ENCODE measurements at places on chromosomes 16 and 17.

- DNase-seq, result no peak
These were observed at the start of gene HOXB3 for GRCh38 chr17:48589831-48590606. Gene HOXB3 (minus strand): TSS chr17:48590241. CDS start chr17:48552474, 37,767 bp downstream.

- DNase-seq, result no peak
These were observed 755 bp downstream of the PIEZO1 start for GRCh38 chr16:88784074-88784855.

GRCh38 chr17:31251105-31251969 is 45.7 kb downstream of the OMG start:
- DNase-seq, result no peak

GRCh38 chr16:15950161-15950854 is 892 bp downstream of the ABCC1 start:
- DNase-seq, result no peak

GRCh38 chr16:57889960-57890751 is 80.8 kb downstream of the CNGB1 start:
- no peak for DNase-seq

GRCh38 chr17:50523208-50523607 is 9.3 kb upstream of the EPN3 start:
- DNase-seq, result no peak

All from NCI-H2107 (cell line).